Iris pigment epithelial cell (primary cell): ENCODE measurements at places on chromosomes 1 and 21.

GRCh38 chr1:3399732-3400131, 54.7 kb upstream of the ARHGEF16 start:
- no peak for DNase-seq

- no peak for DNase-seq
Measured at GRCh38 chr1:200319148-200319547, 90.7 kb downstream of the ZNF281 start.

DNA sequence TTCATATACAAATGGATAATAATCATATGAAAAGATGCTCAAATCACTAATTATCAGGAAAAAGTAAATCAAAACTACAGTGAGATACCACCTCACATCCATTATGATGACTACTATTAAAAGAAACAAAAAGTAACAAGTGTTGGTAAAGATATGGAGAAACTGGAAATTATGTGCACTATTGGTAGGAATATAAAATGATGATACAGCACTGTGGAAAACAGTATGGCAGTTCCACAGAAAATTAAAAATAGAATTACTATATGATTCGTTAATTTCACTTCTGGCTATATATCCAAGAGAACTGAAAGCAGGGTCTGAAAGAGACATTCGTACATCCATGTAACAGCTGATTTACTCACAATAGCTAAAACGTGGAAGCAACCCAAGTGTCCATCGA, 21.1 kb upstream of the ATP1A1 start:
- no peak for DNase-seq

- no peak for DNase-seq
Measured at GRCh38 chr1:93023281-93023680, 55.8 kb upstream of the MTF2 start.

DNA sequence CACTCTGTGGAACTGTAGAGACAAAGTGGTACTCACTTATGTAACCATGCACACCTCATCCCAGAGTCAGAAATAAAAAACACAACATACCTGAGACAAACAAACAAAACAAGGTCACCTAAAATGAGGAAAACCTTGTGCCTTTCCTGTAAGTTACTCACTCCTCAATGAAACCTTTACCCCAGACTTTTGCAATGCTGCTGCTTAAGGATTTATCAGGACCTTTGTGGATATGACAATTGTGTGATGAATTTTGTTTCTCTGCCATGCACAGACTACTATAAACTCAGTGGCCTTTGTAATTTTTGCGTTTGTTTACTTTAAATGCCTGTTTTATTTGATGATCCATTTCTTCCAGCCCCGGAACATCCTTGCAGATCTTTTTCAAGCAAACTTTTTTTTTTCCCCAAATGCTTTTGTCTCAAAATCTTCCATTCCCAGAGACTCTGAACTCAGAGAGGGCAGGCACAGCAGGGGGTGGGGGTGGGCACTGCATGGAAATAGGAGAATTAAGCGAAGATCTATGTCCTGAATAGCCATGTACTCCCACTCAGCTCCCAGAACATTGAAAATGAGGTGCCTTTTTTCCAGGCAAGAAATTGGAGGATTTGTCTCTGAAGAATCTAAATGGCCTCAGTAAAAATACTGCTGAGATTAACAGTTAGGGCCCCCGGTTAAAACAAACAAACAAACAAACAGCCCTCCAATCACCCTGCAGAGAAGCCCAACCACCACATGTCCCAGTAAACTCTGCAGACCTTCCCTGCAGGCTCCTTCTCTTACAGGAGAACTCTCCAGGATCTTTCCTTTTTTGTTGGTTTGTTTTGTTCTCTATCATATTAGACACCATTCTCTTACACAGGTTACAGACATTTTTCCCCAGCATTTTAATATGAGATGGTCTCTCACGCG, 22.6 kb upstream of the SIM2 start:
- DNase-seq: no peak

DNA sequence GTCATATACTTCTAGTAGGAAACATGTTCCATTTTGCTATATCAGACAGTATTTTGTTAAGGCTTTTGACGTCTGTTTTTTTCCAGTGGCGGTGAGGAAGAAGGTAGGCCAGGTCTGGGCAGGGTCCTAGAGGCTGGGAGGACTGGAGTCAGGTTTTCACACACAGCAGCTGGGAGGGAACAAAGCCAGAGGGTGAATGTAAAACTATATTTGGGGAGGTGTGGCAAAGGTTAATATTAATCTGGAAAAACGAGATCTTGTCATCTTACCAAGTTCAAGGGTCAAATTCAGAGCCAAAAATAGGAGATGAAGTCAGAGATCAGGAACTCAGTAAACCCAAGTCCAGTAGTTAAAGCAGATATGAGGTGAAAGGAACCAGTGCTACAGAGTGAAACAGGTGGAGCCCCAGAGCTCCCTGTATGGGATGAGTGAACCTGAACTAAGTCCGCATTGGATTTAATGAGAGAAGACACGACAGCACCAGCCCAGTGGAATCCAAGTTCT, 10.7 kb upstream of the OTUD7B start:
- no peak for DNase-seq

GRCh38 chr1:220925707-220926106, 46.5 kb downstream of the HLX start:
- DNase-seq: no peak
